Activated effector memory CD4-positive, alpha-beta T cell treated with anti-CD3 and anti-CD28 coated beads, Interleukin-2, amount 50 U/mL, for 16 hours (primary cell): ENCODE measurements at places on chromosomes 7 and 10.

GRCh38 chr7:129779602-129780256 lies 168.2 kb downstream of the NRF1 start:
- DNase-seq: no peak

DNA sequence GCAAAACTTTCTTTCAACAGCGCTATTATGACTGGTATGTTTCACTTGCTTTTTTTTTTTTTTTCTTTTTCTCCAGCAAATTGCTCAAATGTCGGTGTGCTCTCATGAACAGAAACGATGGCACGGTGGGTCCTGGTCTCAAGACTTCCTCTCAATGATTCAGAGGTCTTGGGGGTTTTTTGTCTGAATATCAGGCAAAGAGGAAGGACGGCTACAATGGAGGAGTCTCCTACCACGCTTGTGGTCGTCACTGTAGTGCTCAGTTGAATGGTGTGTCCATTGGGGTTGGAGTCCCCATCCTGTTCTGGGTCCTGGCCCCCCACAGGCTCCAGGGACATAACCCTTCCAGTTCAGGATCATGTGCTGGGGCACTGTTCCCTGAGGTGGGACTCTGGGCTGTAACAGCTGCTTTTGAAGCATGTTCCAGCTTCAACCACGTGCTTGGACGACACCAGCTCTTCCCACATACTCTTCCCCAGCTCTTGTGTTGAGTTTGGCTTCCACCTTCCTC lies 266.7 kb upstream of the KLF6 start:
- DNase-seq: no peak

DNA sequence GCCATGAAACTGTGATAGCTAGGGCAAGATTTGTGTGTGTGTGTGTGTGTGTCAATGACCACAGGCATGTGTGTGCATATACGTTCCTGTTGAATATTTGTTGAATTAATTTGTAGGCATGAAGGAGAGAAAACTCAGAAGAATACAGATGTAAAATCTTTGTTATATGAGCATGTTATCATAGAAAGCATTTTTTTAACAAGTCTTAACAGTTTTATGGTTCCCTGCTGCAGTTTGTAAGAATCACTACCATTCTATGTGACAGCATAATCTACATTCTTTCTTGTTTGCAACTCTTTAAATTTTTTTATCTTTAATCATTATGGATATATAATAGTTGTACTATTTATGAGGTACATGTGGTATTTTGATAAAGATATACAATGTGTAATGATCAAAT lies 130.3 kb downstream of the CD36 start:
- DNase-seq: no peak

DNA sequence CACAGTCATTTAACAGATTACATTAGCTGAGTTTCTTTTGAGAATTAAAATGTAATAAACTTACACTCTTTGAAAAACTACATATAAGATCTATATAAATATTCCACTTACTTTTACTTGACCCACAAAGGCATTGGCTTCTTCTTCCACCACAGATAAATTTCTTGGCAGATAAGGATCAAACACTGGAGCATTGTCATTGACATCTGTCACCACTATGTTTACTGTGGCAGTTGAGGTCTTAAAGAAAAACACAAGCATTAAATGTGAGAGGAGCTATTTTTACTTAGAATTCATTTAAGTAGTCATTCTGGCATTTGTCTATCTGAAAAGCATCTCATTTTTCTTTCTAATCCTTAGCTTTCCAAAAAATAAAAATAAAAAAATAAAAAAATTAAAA lies 734.4 kb downstream of the PCDH15 start:
- no peak for DNase-seq
